ENCODE measurements at places on chromosomes 5 and 9.

DNA sequence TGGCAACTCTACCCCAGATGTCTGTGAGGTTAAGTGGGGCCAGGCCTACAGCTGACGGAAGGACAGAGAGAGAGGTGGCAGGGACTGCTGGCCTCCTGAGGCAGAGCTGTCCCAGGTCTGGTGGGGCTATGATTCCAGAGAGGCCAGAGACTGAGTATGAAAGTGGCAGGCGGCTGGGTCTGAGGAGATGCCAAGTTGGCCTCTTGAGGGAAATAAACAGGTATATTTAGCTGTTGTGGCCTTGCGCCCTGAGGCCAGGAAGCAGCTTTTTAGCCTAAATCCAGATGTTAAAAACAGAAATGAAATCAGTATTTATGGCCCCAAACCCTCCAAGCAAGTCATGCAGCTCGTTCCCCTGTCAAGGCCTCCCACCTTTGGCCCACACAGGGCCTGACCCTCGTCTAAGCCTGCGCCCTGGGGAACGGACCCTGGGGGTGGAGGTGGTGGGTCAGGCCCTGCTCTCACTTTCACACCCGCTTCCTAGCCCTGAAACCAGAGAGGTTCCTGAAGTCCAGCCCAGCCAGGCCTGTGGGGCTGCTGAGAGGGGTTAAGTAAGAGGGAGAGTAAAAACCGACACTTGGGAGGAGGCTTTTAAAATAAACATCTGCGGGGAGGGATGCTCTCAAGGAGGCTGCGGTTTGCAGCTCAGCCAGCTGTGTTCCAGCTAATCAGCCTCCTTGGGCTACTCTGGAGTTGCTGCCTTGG lies 18.7 kb downstream of the PCDHGC5 start:
- DNase-seq = no peak

DNA sequence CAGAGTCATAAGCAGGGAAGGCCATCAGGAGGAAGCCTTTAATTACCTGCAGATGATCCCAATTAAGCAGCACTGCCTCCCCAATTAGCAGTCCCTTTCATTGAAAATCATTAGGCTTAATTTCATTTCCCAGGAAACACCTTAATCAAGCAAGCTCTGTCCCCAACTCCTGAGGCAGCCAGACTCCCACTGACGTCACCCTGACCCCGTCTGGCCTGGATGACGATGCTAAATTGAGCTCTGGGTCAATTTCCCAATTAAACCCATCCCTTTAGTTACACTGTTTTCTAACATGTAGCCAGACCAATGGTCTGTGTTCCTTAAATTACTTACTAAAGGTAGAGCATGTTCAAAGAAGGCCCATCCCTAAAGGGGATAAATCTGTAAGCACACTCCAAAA lies 84.0 kb upstream of the SPOCK1 start:
- DNase-seq = no peak

DNA sequence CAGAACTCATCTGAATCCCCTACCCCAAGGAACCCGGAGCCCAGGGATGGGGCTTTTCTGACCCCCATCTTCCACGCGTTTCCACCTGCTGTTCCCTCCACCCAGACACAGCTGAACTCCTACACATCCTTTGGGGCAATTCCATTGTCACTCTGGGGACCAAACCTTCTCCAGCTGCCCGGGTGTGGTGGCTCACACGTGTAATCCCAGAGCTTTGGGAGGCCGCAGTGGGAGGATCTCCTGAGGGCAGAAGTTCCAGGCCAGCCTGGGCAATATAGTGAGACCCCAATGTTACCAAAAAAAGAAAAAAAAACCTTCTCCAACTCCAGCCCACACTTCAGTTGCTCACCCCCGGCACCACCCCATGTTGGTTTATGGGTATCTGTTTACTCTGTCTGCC lies 8.1 kb downstream of the EPB41L4B start:
- no peak for DNase-seq

DNA sequence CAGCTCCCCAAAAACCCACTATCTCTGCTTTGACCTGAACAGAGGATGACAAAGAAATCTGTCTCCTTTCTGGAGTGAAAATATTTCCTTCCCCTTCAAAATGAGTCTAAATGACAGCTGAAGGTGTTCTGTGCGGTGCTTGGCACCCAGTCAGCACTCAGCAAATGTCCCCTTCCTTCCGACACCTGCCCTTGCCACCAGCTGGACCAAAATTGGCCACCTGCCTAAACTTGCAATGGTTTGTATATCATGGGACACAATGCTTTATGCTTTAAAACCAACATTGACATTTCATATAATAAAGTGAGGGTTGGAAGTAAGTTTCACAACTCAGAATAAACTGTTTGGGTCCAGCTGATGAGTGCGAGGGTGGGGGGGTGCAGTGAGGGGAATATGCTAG lies 7.5 kb upstream of the TTC1 start:
- peak; percentile 26 for DNase-seq

DNA sequence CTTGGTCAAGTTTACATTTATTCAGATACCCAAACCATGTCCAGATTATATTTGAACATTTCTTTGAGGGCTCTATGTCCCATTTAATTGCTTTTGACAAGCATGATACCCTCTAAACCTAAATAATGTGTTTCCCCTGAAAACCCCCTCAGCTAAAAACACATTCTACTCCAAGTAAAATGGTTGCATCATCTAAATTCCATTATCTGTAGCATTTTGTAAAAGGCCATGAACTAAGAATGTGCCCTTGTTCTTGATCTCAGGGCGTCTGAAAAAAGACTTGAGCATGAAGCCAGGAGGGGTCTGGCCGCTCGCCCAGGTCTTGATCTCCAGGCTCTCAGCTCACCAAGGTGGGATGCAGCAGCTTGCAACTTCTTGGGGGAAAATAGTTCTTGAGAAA lies 53.5 kb upstream of the ERCC6L2 start:
- no peak for DNase-seq

GRCh38 chr9:121860744-121861143 lies 209.3 kb downstream of the DAB2IP start:
- no peak for DNase-seq

GRCh38 chr5:131375351-131375750 lies 111.5 kb downstream of the CDC42SE2 start:
- DNase-seq = no peak

DNA sequence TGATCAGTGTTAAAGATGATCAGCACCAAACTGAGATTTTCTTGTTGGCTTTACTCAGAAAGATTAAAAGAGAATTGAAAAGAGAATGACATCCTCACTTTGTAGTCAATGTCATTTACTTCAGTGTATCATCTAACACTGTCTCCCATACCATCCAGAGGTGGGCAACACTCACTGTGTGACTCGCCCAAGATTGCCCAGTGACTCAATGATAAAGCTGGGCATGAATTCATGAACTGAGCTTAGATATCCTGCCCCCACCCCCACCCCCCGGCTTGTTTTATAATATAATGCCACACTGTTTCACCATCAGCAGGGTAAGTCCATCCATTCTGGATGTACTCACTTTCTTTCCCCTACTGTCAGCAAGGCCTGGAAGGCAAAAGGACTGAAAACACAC lies 242.2 kb downstream of the FAM114A2 start:
- no peak for DNase-seq

DNA sequence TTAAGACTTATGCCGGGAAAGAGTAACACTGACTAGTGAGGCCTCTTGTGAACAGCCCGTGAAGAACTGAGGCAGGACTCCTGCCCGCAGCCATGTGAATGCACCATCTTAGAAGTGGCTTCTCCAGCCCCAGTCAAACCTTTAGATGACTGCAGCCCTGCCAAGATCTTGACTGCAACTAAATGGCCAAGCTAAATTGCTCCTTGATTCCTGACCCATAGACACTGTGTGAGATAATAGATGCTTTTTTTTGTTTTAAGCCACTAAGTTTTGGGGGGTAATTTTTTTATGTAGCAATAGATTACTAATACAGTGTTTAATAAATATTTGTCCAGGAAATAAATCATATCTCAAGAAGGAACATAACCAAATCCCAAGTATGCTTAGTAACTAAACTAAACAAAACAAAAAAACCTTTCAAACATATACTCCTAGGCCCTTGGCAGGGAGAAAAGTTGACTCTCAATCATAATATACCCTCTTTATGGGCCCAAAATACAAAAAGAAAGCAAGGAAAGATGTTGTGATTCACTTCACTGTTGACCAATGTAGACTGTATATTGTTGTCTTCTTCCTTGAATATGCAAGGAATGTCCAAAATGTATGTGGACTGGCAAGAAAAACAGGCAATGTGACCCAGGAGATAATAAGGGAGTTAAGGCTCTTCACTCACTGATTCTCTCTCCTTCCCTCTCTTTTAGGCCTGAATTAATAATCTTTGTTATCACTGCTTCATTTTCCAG lies 79.7 kb upstream of the ZNF366 start:
- no peak for DNase-seq

- DNase-seq = no peak
Observed at GRCh38 chr5:145218019-145218418, 617.1 kb downstream of the PRELID2 start.

- peak; percentile 54 for DNase-seq
Observed at GRCh38 chr9:114805670-114806525, at the start of gene TNFSF15. TSS of gene TNFSF15 (minus strand) at chr9:114806039. CDS start at chr9:114806012, 27 bp downstream.

DNA sequence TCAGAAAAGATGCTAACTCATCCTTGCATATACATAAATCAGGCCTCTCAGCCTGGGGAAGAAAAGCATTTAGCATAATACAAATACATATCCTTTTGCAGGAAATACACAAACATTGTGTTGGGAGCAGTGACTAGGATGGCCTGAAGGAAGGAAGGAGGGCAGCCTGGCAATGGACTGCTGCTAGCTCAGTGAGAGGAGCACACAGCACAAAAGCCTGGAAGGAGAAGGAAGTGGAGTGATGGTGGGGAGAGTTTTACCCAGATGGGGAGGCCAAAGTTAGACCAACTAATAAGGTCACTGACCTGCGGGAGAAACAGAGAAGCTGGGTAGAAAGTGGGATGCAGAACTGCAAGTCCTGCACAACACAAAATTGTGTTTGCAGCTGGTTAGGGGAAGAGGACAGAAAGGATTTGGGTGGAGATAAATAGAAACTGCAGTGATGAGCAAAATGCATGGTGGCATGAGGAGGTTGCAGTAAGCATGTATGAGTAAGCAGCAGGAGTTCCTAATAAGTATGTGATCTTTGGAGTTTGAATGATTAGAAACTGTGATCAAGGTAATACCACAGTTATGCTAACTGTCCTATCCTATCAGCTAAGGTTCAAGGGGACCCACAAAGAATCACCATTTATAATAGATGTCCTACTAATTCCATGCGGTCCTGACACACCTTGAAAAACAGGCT lies 39.5 kb downstream of the SEMA6A start:
- DNase-seq = no peak

DNA sequence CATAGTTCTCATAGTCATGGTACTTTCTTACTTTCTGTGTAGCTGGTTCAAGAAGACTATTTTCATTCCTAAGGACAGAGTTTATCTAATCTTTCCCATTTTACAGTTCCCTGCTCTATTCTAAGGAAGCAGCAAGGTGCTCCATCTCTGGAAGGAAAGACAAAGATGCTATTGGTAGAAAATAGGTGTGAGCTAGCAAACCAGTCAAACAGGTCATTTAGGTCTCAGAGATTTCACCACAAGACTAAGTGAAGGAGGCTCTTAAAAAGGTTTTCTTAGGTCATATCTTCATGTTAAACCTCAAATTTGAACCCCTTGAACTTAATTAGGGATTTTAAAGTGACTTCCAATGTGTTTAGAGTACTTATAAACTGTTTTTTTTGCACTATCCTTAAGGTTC lies 62.6 kb downstream of the ADAMTSL1 start:
- no peak for DNase-seq

- no peak for DNase-seq
Observed at GRCh38 chr5:6633469-6634245, 417 bp downstream of the SRD5A1 start.
